ENCODE measurements at places on chromosomes 16 and 17.

- DNase-seq: no peak
Observed at GRCh38 chr17:60087882-60088669, 9.4 kb upstream of the HEATR6 start.

- DNase-seq: no peak
Observed at GRCh38 chr17:68347380-68347779, 56.1 kb downstream of the ARSG start.

DNA sequence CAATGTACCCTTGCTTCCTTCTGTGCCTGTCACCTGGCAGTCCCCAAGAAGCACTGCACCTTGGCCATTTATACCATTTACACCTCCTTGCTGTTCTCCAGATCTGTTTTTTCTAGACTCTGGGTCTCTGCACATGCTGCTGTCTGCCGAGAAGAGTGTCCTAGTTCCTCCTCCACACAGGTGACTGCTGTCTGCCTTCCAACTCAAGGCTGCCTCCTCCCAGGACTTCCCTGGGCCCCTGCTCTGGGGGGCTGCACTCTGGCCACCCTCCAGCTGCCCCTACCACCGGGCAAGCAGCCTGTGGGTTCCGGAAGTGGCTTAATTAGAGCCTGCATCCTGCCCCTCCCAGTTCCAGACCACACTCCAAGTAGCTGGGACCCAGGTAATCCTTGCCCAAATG is 5.7 kb upstream of the LIMD2 start:
- DNase-seq: no peak

GRCh38 chr17:75241143-75241430 is 20.3 kb downstream of the GGA3 start:
- no peak for DNase-seq

DNA sequence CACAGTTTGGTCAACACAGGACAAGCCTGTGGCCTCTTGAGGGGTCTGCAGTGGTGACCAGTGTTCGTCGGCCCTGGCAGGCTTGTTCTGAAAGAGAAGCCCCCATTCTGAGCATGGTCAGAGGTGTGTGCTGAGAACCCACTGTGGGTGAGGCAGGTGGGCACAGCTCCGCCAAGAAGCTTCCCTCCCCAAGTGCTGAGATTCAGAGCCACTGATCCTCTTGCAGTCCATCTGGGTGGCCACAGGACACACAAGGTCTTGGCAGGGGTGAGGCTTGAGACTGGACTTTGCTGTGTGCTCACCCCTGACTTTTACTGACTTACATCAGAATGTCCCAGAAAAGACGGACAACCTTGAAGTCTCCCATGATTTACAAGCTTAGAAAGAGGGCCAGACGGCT is 18.7 kb downstream of the MPRIP start:
- DNase-seq: no peak

DNA sequence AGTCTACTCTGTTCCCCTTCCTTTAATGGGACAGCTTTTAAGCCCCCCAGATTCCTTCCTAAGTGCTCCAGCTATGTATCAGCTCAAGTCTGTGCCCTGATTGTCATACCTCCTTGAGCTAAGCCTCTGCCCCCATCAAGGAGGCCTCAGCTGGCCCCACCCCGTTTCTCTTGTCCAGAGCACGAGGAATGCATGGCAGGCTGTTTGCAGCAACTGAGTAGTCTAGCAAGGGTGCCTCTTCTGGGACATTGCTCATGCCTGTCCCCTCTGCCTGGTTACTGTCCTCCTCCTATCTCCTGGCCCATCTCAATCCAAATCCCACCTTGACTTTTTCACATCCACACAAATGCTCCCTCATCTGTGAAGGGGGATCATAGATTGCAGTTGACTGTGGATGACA is 27.8 kb upstream of the TMEM220 start:
- DNase-seq: no peak

DNA sequence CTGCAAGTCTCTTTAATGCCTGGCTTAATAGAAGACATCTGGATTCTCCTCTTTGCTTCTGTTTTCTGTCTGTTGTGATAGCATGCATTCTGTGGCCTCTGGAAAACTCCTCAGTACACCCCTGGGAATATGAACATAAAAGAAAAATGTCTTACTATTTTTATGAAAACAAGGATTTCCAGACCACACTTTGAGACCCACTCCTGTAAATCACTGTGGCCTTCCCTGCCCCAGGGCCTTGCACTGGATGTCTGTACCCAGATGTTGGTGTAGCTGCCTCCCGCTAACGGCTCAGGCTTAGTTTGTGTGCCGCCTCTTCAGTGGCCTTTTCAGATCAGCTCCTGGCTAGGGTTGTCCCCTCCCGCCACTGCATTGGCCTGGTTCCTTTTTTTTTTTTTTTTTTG is 126.6 kb downstream of the SOCS1 start:
- DNase-seq: no peak

- DNase-seq: no peak
Observed at GRCh38 chr16:11301645-11302501, 20.7 kb upstream of the PRM1 start.

DNA sequence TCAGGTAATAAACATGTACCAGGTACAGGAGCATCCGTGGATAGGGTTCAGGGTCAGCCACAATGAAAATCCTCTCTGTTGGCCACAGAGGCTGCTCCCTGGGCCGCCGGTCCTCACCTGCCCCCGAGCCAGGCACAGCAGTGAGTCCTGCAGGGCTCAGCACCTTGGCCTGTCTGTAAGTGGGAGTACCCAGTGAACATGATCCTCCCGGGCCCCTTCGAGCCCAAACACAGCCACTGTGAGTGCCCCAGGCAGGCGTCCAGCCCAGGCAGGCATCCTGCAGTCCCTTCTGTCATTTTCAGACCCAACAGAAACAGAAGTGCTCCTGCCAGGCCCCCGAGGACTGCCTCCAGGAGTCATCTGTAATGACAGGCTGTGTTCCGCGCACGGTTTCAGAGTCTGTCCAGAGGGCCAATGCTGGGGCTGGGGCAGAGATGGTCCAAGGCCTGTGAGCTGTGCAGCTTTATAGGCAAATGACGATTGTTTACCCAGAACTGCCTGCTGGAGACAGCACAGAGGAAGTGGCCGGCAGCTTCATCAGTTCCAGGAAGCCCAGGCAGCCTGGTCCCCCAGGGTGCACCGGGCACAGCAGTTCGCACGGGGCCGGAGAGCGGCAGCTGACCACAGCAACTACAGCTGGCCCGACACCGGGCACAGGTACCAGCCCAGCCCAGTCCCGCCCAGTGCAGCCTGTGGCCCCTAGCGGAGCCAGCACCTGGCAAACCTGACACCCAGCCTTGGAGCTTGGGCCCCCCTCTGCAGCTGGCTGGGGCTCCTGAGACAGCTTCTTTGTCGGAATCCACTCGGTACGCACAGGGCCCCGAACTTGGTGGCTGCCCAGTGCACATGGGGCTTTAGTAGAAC is 13.2 kb downstream of the SLC7A5 start:
- DNase-seq: no peak

- no peak for DNase-seq
Observed at GRCh38 chr17:1467898-1468492, 12.0 kb upstream of the CRK start.

- DNase-seq: no peak
Observed at GRCh38 chr16:55058576-55058975, 127.9 kb downstream of the IRX5 start.
